ENCODE measurements at places on chromosomes 16 and 17. TPM values are rescaled to one million over a fixed set of nuclear protein-coding genes. Genes with fewer than 3 reads are reported as not detected.

GRCh38 chr17:2057175-2057759, 2.4 kb downstream of the HIC1 start:
- peaks cover 20% of the 10 kb centered on the region for H3K27me3 ChIP-seq
- peaks cover 76% of the 10 kb centered on the region for H3K4me1 ChIP-seq
- DNase-seq: no peak
- peak overlapping the region; percentile 88 for H3K27ac ChIP-seq
- H3K36me3 ChIP-seq: peaks cover 7% of the 10 kb centered on the region
- peak overlapping the region; percentile 58 for H3K4me3 ChIP-seq

DNA sequence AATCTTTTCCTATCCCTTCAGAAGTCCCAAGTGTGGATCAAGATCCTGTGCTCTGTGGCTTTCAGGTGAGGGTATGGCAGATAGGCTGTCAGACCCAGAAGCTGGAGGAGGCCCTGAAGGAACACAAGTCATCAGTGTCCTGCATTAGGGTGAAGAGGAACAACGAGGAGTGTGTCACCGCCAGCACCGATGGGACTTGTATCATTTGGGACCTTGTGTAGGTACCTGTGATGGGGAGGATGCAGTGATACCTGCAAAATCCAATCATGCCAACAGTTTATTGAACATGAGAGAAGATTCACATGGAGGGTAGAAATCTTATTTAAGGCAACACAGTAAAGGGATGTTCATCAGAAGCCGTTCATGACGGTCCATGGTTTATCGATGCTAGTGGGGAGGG, 10.0 kb upstream of the USP43 start:
- no peak overlapping the region for H3K4me3 ChIP-seq
- no peaks in the 10 kb centered on the region for H3K27me3 ChIP-seq
- no peaks in the 10 kb centered on the region for H3K36me3 ChIP-seq
- H3K27ac ChIP-seq: no peak overlapping the region
- no peak for DNase-seq

The EMP2 gene
- polyA plus RNA-seq: 6.3 TPM

The BEAN1 gene
- 0.30 TPM for polyA plus RNA-seq

DNA sequence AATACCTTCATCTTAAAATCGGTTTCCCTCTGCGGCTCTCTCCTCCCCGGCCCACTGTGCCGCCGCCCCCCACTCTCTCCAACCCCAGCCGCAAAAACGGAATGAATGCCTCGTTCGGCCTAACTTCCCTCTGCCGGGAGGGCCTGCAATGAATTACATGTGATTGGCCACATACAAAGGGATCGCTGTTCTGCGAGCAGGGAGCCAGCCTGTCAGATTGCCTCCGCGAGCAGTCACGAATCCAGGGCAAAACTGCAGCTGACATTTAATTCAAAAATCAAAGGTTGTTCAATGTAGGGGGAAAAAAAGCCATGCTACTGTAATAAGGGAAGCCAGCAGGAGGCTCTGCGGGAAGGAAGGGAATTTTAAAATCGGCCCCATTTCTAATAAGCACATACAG, 84.9 kb downstream of the TBC1D16 start:
- H3K27ac ChIP-seq: no peak overlapping the region
- no peak for DNase-seq
- H3K36me3 ChIP-seq: peaks cover 40% of the 10 kb centered on the region
- no peak overlapping the region for H3K4me3 ChIP-seq
- peaks cover 18% of the 10 kb centered on the region for H3K4me1 ChIP-seq
- no peaks in the 10 kb centered on the region for H3K27me3 ChIP-seq

The CACNG5 gene
- 0.13 TPM for polyA plus RNA-seq

GRCh38 chr17:29597361-29598172, 4.6 kb downstream of the ANKRD13B start:
- no peaks in the 10 kb centered on the region for H3K36me3 ChIP-seq
- no peak overlapping the region for H3K27ac ChIP-seq
- H3K4me3 ChIP-seq: no peak overlapping the region
- H3K4me1 ChIP-seq: peaks cover 13% of the 10 kb centered on the region

GRCh38 chr17:66509926-66510325, 207.5 kb downstream of the PRKCA start:
- no peak overlapping the region for H3K4me3 ChIP-seq
- H3K27me3 ChIP-seq: no peaks in the 10 kb centered on the region
- DNase-seq: no peak
- H3K4me1 ChIP-seq: peaks cover 10% of the 10 kb centered on the region

DNA sequence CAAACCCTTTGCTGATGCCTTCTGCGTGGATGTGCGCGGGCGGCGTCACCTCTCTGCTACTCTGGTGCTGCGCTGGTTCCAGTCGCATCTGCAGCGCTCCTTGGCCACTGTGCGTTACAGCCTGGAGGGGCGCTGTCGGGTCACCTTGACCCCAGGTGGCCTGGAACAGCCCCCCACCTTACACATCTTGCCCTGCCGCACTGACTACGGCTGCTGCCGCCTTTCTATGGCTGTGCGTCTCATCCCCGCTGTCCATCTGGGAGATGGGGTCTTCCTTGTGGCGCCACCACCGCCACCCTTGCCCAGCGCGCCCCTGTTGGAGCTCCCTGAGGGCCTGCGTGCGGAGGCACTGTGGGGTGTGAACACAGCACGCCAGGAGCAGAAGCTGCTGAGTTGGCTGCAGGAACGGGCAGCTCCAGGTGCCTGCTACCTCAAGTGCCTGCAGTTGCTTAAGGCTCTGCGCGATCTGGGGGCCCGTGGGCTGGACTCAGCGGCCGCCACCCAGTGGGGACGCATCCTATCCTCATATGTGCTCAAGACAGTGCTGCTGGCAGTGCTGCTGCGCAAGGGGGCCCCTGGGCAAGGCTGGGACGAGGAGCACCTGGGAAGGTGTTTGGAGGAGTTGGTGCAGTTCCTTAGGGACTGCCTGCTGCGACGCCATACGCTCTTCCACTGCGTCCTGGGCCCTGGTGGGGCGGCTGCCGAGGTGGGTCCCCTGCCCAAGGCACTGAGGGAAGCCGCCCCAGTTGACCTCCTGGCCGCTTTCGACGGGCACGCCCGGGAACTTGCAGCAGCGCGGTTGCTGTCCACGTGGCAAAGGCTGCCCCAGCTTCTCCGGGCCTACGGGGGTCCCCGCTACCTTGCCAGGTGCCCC, 1.6 kb downstream of the ITPRIPL2 start:
- no peak overlapping the region for H3K27ac ChIP-seq
- peaks cover 5% of the 10 kb centered on the region for H3K36me3 ChIP-seq
- DNase-seq: no peak
- H3K4me3 ChIP-seq: no peak overlapping the region
- H3K4me1 ChIP-seq: peaks cover 80% of the 10 kb centered on the region

The TMC6 gene
- polyA plus RNA-seq: 269 TPM

DNA sequence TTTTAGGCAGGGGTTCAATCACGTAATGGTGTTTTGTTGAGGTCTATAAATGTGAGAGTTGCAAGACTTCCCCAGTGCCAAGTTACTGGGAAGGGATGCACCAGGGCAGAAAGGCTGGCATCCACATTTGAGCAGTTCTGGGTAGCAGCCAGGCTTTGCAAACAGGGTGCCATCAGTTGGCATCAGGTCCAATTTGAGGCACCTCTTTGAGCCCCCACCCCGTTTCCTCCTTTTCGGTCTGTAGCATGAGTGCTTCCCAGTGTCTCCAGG, 142.6 kb upstream of the CACNG5 start:
- H3K4me3 ChIP-seq: no peak overlapping the region
- H3K27me3 ChIP-seq: no peaks in the 10 kb centered on the region
- DNase-seq: no peak
- no peak overlapping the region for H3K27ac ChIP-seq
- peaks cover 19% of the 10 kb centered on the region for H3K36me3 ChIP-seq

- no peaks in the 10 kb centered on the region for H3K36me3 ChIP-seq
- no peak overlapping the region for H3K4me3 ChIP-seq
- H3K4me1 ChIP-seq: no peaks in the 10 kb centered on the region
- H3K27ac ChIP-seq: no peak overlapping the region
These were observed 76.5 kb upstream of the CDH5 start for GRCh38 chr16:66289986-66290385.

DNA sequence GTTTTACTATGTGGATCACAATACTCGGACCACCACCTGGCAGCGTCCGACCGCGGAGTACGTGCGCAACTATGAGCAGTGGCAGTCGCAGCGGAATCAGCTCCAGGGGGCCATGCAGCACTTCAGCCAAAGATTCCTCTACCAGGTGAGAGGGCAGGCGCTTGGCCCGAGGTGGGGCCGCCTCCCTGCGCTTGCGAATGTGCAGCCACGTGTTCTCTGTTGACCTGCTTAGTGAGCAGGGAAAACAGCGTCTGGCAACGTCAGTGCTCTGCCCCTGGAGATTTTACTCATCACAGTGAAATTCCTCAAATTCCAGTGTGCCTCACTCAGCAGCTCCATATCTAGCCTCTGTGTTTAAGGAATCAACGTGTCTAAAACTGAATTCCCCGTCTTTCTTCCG, 33.4 kb upstream of the CLEC18A start:
- H3K4me1 ChIP-seq: no peaks in the 10 kb centered on the region
- no peak overlapping the region for H3K4me3 ChIP-seq
- H3K27ac ChIP-seq: no peak overlapping the region
- DNase-seq: no peak

The SALL1 gene
- polyA plus RNA-seq: not detected

GRCh38 chr16:85289760-85290625, 177.7 kb upstream of the CIBAR2 start:
- H3K4me3 ChIP-seq: no peak overlapping the region
- H3K4me1 ChIP-seq: peaks cover 18% of the 10 kb centered on the region
- no peaks in the 10 kb centered on the region for H3K36me3 ChIP-seq
- no peak for DNase-seq

GRCh38 chr16:813204-813915, 12.8 kb upstream of the GNG13 start:
- peaks cover 23% of the 10 kb centered on the region for H3K4me1 ChIP-seq
- no peak overlapping the region for H3K4me3 ChIP-seq
- no peak overlapping the region for H3K27ac ChIP-seq
- peaks cover 65% of the 10 kb centered on the region for H3K27me3 ChIP-seq

DNA sequence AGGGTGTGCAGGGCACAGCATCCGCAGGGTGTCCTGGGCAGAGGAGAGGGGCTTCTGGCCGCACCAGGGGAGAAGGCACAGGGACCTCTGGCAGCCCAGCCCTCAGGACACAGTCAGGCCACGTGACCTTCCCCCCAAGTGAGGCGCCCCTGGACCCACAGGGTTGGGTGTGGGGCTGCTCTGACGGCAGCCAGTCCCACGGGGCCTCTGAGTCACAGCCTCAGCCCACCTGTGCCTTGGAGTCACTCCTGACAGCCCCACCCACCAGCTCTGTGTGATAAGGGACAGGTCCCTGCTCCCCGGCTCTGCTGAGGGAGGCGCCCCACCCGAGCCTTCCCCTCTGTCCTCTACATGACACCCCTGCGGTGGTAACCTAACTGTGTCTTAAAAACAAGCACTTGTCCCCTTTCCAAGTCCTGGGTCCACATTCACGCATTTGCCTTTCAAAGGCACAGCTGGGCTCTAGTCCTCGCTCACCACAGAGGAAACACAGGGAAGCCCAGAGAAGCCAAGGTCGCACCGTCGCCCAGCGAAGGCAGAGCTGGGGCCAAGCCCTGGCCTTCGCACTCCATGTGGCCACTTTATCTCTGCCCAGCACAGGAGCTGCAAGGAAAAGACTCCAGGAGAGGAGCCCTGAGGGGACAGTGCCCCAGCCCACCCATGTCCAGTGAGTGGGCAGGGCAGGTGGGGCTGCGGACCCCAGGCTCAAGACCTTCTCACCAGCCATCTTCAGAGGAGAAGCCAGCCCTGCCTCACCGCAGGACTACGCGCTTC, 5.1 kb upstream of the NPTX1 start:
- H3K27ac ChIP-seq: no peak overlapping the region
- peaks cover 37% of the 10 kb centered on the region for H3K4me1 ChIP-seq
- H3K27me3 ChIP-seq: peaks cover 64% of the 10 kb centered on the region
- no peak overlapping the region for H3K4me3 ChIP-seq
- no peak for DNase-seq

DNA sequence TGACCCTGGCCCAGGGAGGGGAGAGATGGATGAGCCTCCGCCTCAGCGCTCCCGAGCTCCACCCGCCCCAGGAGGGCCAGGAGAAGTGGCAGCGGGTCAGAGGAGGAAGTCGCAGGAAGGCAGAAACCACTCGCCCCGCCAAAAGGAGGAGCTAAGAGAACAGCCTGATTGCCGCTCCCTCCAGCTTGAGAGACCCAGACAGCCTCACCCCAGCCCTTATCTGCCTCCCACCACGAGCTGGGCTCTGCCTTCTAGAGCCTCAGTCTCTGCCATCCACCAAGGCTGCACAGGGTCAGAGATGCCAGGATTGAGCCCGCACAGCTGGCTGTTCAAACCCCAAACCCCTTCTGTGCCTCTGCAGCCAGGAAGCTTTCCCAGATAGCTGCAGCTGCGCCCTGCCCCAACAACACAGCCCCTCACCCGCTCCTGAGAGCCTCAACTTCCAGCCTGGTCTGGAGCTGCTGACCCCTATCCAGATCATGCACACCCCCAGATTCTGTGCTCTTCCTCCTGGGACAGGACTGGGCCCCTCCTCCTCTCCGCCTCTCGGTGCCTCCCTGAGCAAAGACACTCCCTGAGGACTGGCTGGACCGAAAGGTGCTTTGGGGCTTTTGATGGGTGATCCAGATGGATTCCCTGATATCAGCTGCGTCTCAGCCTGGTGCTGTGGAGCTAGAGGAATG, 1.0 kb upstream of the ATP2A3 start:
- no peaks in the 10 kb centered on the region for H3K27me3 ChIP-seq
- H3K36me3 ChIP-seq: peaks cover 7% of the 10 kb centered on the region

- H3K4me3 ChIP-seq: peak overlapping the region; percentile 99
- peaks cover 71% of the 10 kb centered on the region for H3K4me1 ChIP-seq
- H3K27ac ChIP-seq: peak overlapping the region; percentile 92
- no peak for DNase-seq
- H3K36me3 ChIP-seq: peaks cover 9% of the 10 kb centered on the region
- no peaks in the 10 kb centered on the region for H3K27me3 ChIP-seq
These were observed 458 bp downstream of the GFOD2 start for GRCh38 chr16:67718668-67719047.

GRCh38 chr16:30844671-30845449, 49.0 kb downstream of the BCL7C start:
- peak overlapping the region; percentile 47 for H3K27ac ChIP-seq
- H3K4me3 ChIP-seq: no peak overlapping the region
- DNase-seq: no peak
- no peaks in the 10 kb centered on the region for H3K27me3 ChIP-seq
- H3K36me3 ChIP-seq: no peaks in the 10 kb centered on the region
- H3K4me1 ChIP-seq: peaks cover 17% of the 10 kb centered on the region

DNA sequence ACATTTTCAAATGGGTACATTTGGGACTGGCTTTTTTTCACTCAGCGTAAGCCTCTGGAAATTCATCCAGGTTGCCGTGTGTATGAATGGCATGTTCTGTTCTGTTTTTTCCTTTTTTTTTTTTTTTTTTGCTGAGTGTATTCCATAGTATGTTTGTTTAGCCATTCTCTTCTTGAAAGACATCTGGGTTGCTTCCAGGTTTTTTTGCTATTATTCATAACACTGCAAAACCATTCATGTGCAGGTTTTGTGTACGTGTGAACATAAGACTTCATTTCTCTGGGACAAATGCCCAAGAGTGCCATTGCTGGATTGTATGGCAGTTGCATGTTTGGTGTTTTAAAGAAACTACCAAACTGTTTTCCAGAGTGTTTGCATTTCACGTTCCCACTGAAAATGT, 335.9 kb upstream of the TNRC6C start:
- DNase-seq: no peak
- H3K4me1 ChIP-seq: no peaks in the 10 kb centered on the region
- no peaks in the 10 kb centered on the region for H3K27me3 ChIP-seq
- no peak overlapping the region for H3K4me3 ChIP-seq
- H3K36me3 ChIP-seq: no peaks in the 10 kb centered on the region
- H3K27ac ChIP-seq: no peak overlapping the region

- no peak overlapping the region for H3K27ac ChIP-seq
- no peaks in the 10 kb centered on the region for H3K36me3 ChIP-seq
- DNase-seq: no peak
- peaks cover 13% of the 10 kb centered on the region for H3K4me1 ChIP-seq
These were observed 3.8 kb upstream of the RPL23 start for GRCh38 chr17:38857271-38857670.

Measured in spleen (tissue), 13 donors.